Cortex of kidney (tissue), 1 donor: ENCODE measurements at places on chromosomes 1 and 21.

DNA sequence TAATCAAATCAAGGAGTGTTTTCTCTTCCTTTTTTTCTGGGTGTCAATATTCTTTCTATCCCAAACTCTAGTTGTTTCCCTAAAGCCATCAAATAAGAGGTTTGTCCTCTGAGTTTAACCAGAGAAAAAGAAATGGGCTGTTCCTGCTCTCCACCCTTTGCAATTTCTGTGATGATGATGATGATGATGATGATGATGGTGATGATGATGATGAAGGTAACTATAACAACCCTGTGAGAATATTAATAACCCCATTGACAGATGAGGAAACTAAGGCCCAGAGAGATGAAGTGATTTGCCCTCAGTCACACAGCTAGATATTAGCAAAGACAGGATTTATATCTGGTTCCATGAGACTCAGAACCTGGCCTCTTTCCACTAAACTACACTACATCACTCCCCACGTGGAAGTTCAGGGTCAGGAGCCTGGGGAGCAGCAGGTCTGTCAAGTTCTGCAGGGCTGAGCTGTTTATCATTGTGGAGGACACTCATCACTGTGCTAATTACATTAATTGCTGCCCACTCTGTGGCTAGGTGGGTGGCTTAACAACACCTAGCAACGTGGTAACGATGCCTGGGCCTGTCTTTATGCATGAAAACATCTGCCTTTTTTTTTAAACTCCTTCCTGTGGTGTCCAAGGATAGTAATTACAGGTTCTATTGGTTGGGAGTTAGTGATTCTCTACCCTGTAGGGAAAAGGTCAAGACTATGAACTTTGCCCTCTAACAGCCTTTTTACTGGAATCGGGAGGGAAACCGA is 19.0 kb upstream of the JUN start:
- no peak for DNase-seq

GRCh38 chr1:65235867-65236805 is 73.2 kb upstream of the DNAJC6 start:
- no peak for DNase-seq

DNA sequence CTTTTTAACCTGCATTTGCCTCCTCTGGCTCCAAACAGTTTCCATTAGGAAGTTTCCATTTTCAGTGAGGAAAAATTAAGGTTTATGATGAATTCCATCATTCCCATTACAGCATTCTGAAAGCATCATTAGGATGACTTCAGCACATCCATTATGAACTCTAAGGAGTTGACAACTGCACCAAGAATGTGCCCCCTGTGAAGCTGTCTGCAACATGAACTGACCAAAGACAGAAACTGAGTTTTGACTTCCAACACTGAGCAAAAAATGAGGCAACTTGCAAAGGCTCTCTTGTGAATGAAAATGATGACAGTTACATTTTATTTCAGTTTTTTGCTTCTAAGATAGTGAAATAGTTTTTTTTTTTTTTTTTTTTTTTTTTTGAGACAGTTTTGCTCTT is 18.3 kb upstream of the KCNE1 start:
- no peak for DNase-seq

DNA sequence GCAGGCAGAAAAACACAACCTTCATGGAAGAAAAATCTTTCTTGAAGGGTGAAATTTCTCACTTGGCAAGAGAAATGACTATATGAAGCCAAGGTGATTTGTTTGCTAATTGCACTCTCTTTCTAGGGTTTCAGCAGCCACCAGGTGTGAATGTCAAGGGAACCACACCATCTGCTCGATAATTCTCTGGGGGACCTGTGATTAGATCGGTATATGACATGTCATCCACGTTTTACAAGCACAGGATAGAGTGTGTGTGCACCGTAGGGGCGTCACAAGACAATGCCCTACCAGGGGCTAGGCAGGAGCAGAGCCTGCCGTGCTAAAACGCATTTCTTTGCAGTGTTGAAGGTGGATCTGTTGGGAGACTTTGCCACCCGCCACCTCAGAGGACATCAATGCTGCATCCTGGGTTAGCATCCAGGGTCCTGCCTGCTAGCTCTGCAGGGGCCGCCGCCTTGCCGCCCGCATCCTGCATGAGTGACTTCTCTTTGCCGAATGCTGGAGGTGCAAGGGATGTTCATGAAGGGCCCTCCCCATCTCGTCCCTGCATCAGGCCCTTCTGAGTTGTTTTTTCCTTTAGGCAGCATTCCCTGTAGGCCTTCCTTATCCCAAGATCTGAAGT is 37.8 kb upstream of the CCSAP start:
- no peak for DNase-seq

DNA sequence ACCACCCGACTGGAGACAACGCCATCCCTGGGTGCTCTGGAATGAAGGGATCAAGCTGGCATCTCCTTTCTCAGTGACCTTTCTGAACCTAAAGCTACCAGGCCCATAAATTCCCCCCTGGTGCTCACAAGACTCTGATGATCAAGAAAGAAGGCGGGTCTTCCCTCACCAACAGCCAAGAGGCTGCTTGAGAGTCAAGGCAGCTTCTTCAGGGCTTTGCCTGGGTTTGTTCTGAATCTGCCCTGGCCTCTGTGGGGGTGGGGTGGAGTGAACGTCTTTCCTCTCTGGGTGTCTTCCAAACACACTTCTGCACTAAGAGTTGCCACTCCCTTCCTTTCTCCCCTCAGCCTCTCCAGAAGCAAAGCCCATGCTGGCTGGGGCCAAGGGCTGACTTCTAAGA is 36.1 kb downstream of the CD247 start:
- DNase-seq = no peak

DNA sequence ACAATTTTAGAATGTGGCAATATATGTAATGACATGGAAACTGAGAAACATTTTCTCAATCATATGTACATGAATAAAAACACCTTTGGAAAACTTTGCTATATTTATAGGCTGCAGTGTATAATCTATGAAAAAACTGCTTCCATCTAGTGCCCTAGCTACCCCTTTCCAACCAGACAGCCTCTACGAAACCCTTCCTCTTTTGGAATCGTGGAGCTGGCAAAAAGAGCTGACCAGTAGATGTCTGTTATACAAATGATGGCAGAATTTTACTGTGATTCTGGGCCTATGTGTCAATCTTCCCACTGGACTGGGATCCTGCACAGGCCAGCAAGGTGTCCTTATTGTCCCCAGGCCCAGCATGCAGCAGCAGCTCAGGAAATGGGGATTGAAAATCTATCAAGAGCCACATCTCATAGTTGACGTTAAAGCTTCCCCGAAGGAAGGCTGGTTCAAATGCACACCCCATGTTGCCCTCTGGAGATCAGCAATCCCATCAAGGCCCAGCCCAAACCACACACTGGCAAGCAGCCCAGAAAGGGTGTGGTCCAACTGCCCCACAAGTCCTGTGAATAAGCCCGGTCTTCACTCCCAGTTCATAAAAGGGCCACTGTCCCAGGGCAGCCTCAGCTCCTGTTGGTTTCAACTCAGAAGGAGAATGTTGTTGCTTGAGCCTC is 8.8 kb upstream of the FAM20B start:
- DNase-seq = no peak

DNA sequence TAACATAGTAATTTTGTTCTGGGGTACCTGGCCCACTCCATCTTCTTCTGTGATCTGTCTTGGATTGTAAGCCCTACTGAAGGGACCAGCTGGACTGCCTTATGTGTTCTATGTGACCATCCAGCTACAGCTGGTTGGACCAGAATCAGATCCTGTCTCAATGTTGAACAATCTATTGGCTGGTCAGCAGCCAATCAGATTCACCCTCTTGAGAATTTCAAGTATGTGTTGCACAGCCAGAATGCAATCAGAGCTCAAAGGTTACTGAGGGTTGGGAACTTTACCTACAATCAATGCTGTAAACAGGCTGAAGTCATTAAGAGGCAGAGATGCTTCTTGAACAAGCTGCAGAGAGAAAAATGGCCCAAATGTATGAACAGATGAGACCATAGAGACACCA is 61.9 kb downstream of the KCNC4 start:
- no peak for DNase-seq

DNA sequence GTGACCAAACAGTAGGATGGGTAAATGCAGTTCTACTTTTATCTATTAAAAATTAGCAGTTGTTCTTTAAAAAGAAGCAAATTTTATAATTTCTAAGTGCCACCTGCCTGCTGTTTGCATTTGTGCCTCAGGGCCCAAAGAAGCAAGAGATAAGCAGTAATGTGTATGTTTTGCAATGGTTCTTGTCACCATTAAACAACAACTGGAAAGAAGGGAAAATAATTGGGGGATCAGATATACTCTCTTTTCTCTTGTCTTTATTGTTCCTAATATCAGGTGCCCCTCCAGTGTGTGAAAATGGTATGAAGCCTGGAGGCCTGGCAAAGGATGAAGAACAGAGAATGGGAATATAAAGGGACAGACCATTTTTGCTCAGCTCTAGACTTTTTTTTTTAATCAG is 9.6 kb downstream of the B3GALT2 start:
- no peak for DNase-seq

DNA sequence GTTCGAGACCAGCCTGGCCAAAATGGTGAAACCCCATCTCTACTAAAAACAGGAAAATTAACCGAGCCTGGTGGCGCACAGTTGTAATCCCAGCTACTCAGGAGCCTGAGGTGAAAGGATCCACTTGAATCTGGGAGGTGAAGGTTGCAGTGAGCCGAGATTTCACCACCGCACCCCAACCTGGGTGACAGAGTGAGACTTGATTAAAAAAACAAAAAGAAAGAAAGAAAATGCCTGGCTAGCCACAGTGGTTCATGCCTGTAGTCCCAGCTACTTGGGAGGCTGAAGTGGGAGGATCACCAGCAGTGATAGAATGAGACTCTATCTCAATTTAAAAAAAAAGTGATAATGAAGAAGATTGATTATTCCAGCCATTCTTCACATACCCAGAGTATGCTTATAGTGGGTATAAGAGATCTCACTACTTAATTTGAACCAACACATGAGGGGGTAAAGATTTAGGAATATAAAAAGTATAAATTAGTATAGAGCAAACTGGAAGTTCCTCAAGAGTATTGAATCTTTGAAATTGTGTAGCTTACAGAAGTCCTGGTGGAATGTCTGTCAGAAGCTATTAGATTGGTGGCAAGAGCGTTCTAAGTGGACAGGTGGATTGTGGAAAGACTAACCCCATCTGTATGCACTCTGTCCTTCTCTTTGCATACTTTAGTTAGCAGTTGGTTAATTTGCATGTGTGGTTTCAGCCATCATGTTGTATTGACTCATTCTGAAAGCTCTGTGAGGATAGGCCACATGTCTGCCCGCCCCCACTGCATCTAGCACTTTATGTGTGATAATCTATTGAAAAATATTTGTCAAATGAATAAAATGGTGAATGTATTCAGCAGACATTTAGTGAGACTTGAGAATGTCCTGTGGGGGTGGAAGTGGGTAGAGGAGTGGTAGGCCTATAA is 25.0 kb downstream of the RLF start:
- no peak for DNase-seq

DNA sequence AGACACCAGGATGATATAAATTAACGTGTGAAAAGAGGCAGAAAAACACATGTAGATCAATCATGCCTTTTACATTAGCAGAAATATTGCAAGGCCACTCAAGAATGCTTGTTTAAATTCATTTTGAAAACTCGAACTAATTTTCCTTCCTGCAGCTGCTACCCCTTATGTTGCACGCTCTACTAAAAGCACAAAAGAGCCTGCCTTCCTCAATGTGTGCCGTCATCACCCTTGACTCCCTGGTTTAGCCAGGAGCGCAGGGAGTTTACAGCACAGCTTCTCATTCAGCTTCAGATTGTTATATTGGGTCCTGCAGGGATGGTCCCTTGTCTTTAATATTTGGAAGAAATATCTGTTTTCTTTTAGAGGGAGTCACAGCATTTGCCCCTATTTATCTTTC is 10.1 kb upstream of the ST6GALNAC5 start:
- DNase-seq = no peak

GRCh38 chr1:58456470-58456869 is 90.1 kb downstream of the OMA1 start:
- no peak for DNase-seq

- DNase-seq = no peak
Observed at GRCh38 chr1:177227978-177228692, 57.4 kb downstream of the BRINP2 start.

DNA sequence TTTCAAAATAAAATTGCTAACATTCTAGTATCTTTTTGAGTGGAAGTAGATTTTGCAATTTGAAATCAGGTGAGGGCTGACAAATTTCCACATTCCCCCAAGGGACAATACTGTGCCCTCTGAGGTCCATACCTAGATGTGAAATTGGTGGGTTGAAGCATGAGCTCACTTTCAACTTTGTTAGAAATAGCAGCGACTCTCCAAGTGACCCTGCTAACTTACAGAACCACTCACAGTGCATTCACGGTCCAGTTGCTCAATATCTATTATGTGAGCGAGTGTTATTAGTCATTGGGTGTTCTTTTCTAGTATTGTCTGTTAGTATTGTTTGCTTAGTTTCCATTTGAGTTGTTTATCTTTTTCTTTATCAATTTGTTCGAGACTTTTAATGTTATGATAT is 53.6 kb upstream of the ASB17 start:
- no peak for DNase-seq

GRCh38 chr1:241459186-241459802 is 60.3 kb downstream of the FH start:
- no peak for DNase-seq

- DNase-seq = no peak
Observed at GRCh38 chr1:6303397-6304012, 42.6 kb upstream of the GPR153 start.

DNA sequence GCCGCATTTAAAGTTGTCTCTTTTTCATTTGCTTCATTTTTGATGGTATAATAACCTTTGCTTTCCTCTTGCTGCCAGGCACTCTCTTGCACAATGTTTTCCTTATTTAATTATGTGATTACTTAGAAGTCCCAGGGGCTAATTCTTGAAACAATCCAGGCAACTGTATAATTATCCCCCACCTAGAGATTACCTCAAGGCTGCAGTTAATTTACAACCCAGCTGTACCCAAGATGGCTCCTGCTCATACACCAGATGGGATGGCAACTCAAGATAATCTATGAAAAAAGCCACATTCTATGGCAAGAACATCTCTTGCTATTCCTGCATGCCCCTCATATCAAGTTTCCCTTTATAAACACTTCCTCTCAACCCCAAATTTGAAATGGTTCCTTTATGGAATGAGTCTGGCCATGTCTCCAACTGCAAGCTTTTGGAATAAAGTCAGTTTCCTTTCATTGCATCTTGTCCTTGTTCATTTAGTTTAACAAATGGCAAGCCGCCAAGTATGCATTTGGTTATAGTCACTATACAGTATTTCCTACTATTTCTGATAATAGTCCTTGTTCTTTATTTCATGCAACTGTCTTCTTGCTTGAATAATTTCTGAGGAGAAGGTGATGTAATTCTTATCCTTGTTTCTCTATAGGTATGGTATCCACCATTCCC is 1042.6 kb downstream of the PLA2G4A start:
- no peak for DNase-seq
